Panc1 (cell line): ENCODE measurements at places on chromosomes 6 and 20. TPM values are rescaled to one million over a fixed set of nuclear protein-coding genes. Genes with fewer than 3 reads are reported as not detected.

GRCh38 chr20:54680872-54681619 is 205.7 kb downstream of the DOK5 start:
- no peak for DNase-seq

DNA sequence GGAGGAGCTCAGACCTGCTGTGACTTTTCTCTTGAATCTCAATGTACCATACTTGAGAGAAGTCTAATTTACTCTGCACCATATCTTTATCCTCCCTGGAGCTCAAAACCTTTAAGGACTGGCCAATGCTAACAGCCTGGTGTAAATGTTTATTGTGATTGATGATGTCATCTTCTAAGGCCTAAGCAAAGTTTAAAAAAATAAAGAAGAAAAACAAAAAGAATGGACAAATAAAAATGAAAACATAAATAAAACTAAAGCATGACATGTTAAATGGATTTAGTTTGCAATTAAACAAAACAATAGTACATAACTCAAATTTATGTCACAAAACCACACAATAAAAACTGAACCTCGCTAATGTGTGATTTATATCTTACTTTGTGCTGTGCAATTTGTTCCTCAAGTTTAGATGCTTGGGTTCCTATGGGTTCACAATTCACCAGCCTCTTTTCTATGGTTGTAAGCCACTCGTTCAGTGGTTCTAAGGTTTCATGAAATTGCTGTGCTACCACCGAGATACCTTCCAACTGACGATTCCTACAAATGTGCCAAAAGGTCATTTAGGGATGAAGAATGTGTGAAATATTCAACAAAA is 113.0 kb downstream of the DST start:
- DNase-seq: no peak

The PRPF6 gene
- total RNA-seq: 88.4 TPM

DNA sequence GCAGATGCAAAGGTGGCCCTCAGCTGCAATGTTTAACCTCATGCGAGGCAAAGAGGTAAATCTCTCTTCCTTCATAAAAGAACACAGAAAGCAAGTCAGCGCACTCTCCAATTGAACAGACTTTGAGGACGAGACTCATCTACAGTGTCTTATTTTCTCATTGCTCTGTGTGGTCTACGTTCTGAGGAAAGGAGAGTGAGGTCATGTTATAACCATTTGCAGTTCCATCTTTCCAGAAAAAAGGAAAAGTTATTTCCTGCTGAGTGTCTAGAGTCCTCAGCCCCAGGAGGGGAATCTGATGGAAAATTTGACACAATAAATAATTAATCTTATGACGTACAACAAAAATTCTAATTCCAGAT is 35.6 kb upstream of the THBS2 start:
- no peak for DNase-seq

- DNase-seq: no peak
Observed at GRCh38 chr6:158686791-158687381, 37.0 kb downstream of the SYTL3 start.

GRCh38 chr6:150099546-150099945 is 30.6 kb upstream of the ULBP3 start:
- DNase-seq: no peak

- DNase-seq: no peak
Observed at GRCh38 chr20:24964506-24964840, 15.4 kb downstream of the CST7 start.

GRCh38 chr6:166420351-166420750 is 37.6 kb upstream of the MPC1 start:
- DNase-seq: no peak

DNA sequence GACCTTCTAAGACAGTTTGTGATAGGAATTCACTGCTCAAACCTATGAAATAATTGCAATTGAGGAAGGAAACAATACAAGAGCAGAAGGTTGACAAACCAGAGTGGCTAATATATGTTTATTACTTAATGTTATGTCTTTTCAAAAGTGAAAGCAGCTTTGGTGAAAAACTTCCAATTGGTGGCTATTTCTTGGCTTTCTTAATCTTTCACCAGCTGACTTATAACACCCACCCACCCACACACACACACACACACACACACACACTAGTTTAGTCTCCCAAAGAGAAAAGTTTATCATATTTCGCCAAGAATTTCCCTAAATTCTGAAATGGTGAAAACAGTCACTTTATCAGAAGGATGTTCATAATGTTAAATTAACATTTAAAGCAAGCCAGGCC is 583.5 kb downstream of the EYS start:
- DNase-seq: no peak

The PNLDC1 gene
- not detected for total RNA-seq
